ENCODE measurements at places on chromosomes 11 and 22. TPM values are rescaled to one million over a fixed set of nuclear protein-coding genes. Genes with fewer than 3 reads are reported as not detected.
A peak's percentile ranks its signal among the peaks of the same experiment; 100 is the strongest.

TMPRSS6 gene
- total RNA-seq: not detected

- no peaks in the 10 kb centered on the region for H3K4me1 ChIP-seq
- peak overlapping the region; percentile 70 for H3K27ac ChIP-seq
- H3K36me3 ChIP-seq: no peaks in the 10 kb centered on the region
- H3K27me3 ChIP-seq: no peaks in the 10 kb centered on the region
- H3K4me3 ChIP-seq: peak overlapping the region; percentile 98
Measured at GRCh38 chr11:27470826-27471588, 1.6 kb downstream of the LGR4 start.

PRRG4 gene
- total RNA-seq: 3.0 TPM

EPS8L2 gene
- total RNA-seq: 76.7 TPM

GRCh38 chr22:50627642-50628542 is at the start of gene ARSA:
TSS of gene ARSA (minus strand) at chr22:50628152. CDS start at chr22:50627779, 373 bp downstream.
- peak within 1 kb of the TSS; percentile 84 for H3K27ac ChIP-seq
- peak; percentile 27 for DNase-seq
- H3K4me1 ChIP-seq: peaks cover 12% of the 10 kb centered on the region
- H3K36me3 ChIP-seq: no peaks in the 10 kb centered on the region
- no peaks in the 10 kb centered on the region for H3K27me3 ChIP-seq
- peak within 1 kb of the TSS; percentile 67 for H3K4me3 ChIP-seq

CD3E gene
- not detected for total RNA-seq

MED19 gene
- total RNA-seq: 35.2 TPM

DNA sequence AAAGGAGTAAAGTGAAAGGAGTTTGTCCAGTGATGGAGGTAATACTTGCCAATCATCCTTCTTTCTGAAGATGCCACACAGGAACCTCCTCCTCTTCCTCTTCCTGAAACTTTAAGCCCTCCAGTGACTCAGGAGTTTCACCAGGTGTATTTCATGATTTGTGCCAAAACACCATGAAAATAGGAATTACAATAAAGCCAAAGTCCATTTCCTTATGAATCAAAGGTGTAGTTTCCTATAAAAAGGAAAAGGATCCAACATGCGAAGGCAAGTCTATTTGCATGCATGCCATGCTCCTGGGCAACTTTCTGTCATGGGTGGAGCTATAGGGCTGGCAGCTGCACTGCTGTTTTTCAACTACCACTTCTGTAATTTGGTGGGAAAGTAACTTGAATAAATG is 9.8 kb upstream of the POU2AF1 start:
- no peak for DNase-seq
- H3K4me1 ChIP-seq: no peaks in the 10 kb centered on the region
- no peaks in the 10 kb centered on the region for H3K27me3 ChIP-seq

- H3K4me3 ChIP-seq: no peak overlapping the region
- DNase-seq: no peak
- no peak overlapping the region for H3K27ac ChIP-seq
- H3K27me3 ChIP-seq: no peaks in the 10 kb centered on the region
Measured at GRCh38 chr11:75934851-75935250, 119.8 kb downstream of the UVRAG start.

- H3K27me3 ChIP-seq: no peaks in the 10 kb centered on the region
- no peaks in the 10 kb centered on the region for H3K36me3 ChIP-seq
- no peak overlapping the region for H3K27ac ChIP-seq
- no peaks in the 10 kb centered on the region for H3K4me1 ChIP-seq
- H3K4me3 ChIP-seq: no peak overlapping the region
Measured at GRCh38 chr11:117837070-117837776, 12.7 kb upstream of the FXYD2 start.

THY1 gene
- 3.5 TPM for total RNA-seq

DNA sequence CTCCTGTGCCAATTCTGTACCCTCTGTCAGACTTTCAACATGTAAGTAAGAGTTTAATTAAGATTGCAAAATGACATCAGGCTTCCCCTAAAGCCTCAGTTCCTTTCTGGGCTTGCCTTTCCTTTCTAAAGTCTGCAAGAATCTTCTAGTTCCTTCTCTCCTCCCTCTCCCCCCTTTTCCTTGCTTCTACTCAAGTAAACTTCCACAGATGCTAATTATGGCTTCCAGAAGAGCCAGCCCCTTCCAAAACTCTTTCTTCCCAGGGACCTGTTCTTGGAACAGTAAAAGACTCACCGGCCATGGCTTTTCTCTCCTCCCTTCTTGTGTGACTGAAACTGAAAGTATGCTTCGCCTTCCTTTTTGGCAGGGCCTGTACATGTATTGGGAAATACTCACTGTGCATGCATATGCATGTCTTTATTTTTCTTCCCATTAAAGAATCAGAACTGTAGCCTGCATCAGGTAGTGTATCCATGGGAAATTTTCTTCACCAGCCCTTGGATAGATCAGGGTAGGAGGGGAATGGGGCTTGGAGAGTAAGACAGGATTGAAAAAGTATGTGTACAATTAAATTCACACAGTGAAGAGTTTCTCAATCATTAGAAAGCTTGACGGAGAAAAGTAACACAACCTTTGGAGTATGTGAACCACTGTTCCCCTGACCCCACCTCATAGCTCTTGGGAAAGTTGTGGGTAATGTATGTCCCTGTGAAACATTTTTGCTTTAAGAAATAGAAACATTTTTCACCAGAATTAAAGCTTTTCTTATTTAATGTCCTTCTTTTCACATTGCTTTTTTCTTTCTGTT is at the start of gene CASP1:
Gene CASP1 (minus strand): TSS at position 332 of the 808 bp plus-strand sequence. CDS start 31 bp downstream, at position 301.
- peak within 1 kb of the TSS; percentile 48 for H3K27ac ChIP-seq
- H3K36me3 ChIP-seq: no peaks in the 10 kb centered on the region
- H3K4me1 ChIP-seq: no peaks in the 10 kb centered on the region

DNA sequence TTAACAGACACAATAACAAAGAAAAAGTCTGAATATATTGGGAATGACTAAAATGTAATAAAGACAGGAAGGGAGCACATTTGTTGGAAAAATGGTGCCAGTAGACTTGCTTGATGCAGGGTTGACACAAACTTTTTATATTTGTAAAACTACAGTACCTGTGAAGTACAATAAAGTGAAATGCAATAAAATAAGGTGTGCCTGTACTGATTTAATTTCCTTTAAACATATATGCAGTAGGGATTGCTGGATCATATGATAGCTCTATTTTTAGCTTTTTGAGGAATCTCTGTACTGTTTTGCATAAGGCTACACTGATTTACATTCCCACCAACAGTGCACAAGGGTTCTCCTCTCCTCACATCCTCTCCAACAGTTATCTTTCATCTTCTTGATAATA is 12.3 kb upstream of the GLYATL2 start:
- no peak for DNase-seq
- no peak overlapping the region for H3K27ac ChIP-seq

ZC3H12C gene
- 6.3 TPM for total RNA-seq

DNA sequence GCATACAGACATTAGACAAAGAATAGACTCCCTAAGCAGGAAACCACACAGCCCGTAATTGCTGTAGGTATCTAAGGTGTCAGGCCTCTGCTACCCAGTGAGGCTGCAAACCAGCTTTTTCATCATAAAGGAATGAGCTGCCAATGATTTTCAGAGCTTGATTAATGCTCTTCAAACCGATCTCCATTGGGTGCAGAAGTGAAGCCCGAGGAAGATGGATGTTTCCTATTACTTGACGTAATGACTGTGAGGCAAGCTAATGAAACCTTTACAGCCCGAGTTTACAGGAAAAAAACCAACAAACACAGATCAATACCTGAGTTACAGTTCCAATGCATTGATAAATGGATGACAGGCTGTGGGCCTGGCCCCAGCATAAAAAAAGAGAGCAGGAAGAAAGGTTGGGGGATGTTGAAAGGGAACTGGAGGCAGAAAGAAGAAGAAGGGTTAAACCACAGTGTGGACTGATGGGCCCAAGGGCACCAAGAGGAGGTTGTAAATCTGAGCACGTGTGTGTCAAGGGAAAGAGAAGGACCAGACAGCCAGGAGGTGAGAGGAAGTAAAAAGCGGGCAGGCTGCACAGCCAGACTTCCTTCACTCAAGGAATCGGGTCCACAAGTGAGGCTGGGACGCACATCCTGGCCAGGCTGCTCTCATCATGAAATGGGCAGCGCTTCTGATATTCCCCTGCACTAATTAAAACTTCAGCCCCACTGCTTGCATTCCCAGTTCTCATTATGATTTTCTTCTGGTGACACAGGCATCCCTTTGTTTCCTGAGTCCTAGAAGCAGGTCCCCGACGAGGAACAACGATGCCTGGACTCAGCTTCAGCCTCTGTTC is 70.6 kb upstream of the NTM start:
- no peak for DNase-seq
- H3K27me3 ChIP-seq: no peaks in the 10 kb centered on the region
- H3K36me3 ChIP-seq: no peaks in the 10 kb centered on the region
- H3K4me3 ChIP-seq: no peak overlapping the region
- no peaks in the 10 kb centered on the region for H3K4me1 ChIP-seq

LYVE1 gene
- total RNA-seq: 66.3 TPM

DNA sequence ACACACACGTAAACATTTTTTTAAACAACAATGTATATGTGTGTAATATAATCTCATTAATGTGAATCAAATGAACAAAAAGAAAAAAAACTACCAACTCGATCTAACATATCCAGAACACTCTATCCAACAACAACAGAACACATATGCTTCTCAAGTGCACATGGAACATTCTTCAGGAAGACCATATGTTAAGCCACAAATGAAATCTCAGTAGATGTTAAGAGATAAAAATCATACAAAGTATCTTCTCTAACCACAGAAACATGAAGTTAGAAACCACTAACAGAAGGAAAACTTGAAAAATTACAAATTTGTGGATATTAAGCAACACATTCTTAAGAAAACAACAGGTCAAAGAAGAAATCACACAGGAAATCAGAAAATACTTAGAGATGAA is 25.5 kb upstream of the TMEM45B start:
- DNase-seq: no peak
- no peaks in the 10 kb centered on the region for H3K4me1 ChIP-seq
- H3K36me3 ChIP-seq: no peaks in the 10 kb centered on the region
- no peaks in the 10 kb centered on the region for H3K27me3 ChIP-seq

DNA sequence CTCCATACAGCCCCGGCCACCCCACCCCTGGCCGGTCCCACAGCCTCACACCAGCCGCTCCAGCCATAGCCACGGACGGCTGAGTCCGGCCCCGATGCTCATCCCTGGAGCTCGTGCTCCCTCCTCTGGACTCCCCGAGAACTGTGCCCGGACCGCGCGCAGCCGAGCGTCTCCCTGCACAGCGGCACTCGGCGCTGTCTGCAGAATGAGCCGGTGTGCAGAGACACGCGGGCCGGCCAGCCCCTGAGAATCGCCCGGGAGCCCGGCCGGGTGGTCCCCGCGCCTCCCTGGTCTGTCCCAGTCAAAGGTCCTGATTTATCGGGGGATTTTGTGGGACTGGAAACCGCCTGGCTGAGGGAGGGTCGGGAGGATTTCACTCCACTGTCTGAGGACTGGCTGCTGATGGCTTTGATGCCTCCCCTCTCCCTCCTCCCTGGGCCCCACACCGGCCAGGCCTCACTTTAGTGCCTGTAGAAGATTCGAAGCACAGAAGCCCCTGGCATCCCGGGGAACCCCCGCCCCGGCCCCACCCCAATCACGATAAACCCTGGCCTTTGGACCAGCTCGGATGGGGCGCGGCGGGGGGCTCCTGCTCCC is 102.7 kb downstream of the BRD1 start:
- no peak overlapping the region for H3K4me3 ChIP-seq
- no peaks in the 10 kb centered on the region for H3K36me3 ChIP-seq
- H3K27me3 ChIP-seq: peaks cover 4% of the 10 kb centered on the region
- no peak overlapping the region for H3K27ac ChIP-seq

GRCh38 chr11:134863294-134863693 is 451.3 kb upstream of the B3GAT1 start:
- no peaks in the 10 kb centered on the region for H3K27me3 ChIP-seq
- H3K4me3 ChIP-seq: no peak overlapping the region
- H3K36me3 ChIP-seq: no peaks in the 10 kb centered on the region
- H3K27ac ChIP-seq: no peak overlapping the region
- no peak for DNase-seq

GRCh38 chr22:39907605-39908097 is 6.8 kb downstream of the GRAP2 start:
- H3K27ac ChIP-seq: no peak overlapping the region
- H3K4me1 ChIP-seq: no peaks in the 10 kb centered on the region
- no peaks in the 10 kb centered on the region for H3K27me3 ChIP-seq
- no peak for DNase-seq
- H3K36me3 ChIP-seq: no peaks in the 10 kb centered on the region

TRPC6 gene
- total RNA-seq: 4.8 TPM

GRCh38 chr11:69801513-69802335 is 17.5 kb downstream of the FGF3 start:
- no peak for DNase-seq
- H3K36me3 ChIP-seq: no peaks in the 10 kb centered on the region
- no peaks in the 10 kb centered on the region for H3K4me1 ChIP-seq
- no peak overlapping the region for H3K27ac ChIP-seq
- no peak overlapping the region for H3K4me3 ChIP-seq
- H3K27me3 ChIP-seq: no peaks in the 10 kb centered on the region

GRCh38 chr11:27008811-27009535 is 15.1 kb downstream of the FIBIN start:
- H3K27ac ChIP-seq: no peak overlapping the region
- no peak overlapping the region for H3K4me3 ChIP-seq
- no peak for DNase-seq
- H3K36me3 ChIP-seq: no peaks in the 10 kb centered on the region

- H3K27ac ChIP-seq: no peak overlapping the region
- H3K4me1 ChIP-seq: no peaks in the 10 kb centered on the region
- no peak for DNase-seq
Measured at GRCh38 chr11:122895563-122895962, 13.0 kb downstream of the JHY start.

- H3K27ac ChIP-seq: peak overlapping the region; percentile 88
- peak overlapping the region; percentile 45 for H3K4me3 ChIP-seq
- DNase-seq: no peak
- no peaks in the 10 kb centered on the region for H3K27me3 ChIP-seq
- peaks cover 33% of the 10 kb centered on the region for H3K36me3 ChIP-seq
Measured at GRCh38 chr11:10657308-10658271, 36.0 kb downstream of the IRAG1 start.

- no peak overlapping the region for H3K4me3 ChIP-seq
- DNase-seq: no peak
- no peaks in the 10 kb centered on the region for H3K27me3 ChIP-seq
- H3K4me1 ChIP-seq: no peaks in the 10 kb centered on the region
Measured at GRCh38 chr11:11387622-11388305, 34.7 kb upstream of the CSNK2A3 start.

All from ascending aorta (tissue), 2 donors.